ENCODE measurements at places on chromosomes 3 and 15.

GRCh38 chr3:152942366-152942765 is 107.4 kb downstream of the P2RY1 start:
- DNase-seq, result peak; percentile 14

GRCh38 chr3:155423526-155424322 is 130.2 kb upstream of the STRIT1 start:
- no peak for DNase-seq

DNA sequence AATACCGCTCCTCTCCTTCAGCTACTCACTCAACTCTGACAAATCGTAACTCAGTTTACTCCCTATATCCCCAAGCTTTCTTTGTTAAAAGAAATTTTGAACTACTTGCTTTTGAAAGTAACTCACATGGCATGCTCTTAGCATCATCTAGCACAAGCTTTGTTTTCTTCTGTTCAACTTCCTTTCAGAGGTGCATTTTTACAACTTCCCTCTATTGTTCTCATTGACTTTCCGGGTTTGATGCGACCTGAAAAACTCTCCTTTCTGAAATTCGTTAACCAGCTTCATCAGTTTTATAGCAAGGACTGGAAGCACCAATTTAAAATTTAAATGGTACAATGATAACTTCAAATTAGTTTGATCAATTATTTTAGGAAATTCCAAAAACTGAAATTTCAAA is 629.5 kb upstream of the TGFBR2 start:
- DNase-seq, result no peak

- DNase-seq, result no peak
Observed at GRCh38 chr3:188807006-188807405, 364.8 kb upstream of the TPRG1 start.

- no peak for DNase-seq
Observed at GRCh38 chr3:100740207-100740606, 30.9 kb downstream of the TFG start.

DNA sequence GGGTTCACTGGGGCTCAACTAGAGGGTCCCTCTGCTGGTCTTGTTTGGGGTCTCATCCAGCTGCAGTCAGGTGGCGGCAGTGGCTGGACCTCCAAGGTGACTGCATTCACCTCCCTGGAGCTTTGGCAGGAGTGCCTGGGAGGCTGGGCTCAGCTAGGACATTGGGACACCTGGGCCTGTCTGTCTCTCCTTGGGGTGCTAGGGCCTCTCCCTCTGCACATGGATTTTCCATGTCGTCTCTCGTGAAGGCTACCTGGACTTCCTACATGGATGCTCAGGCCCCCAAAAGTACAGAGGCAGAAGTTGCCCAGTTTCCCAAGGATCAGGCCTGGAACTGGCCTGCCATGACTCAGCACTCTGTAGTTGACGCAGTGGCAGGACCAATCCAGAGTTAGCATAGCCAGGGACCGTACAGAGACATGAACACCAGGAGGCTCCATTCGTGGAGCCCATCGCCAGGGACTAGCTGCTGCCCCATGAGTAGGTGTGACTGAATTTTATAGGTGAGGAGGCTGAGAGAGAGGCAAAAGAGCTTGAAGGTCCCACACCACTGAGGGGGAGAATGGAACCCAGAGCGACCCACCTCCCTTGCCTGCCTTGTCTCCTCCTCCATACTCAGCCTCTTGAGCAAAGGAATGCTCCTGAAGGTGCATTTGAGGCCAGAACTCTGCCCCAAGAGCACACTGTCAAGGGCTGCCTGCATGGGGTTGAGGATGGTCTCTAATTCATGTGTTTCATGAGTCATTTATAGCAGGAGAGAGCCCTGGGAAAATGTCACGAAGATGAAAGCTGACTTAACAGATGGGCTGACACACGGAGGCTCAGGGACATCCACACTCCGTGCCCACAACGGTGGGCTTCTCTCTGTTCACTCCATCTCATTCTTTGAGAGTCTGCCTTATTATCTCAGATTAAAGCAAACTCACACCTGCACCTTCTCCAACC is 13.0 kb upstream of the ALDH1A3 start:
- DNase-seq, result no peak

- DNase-seq, result no peak
Observed at GRCh38 chr15:101489237-101489598, 289 bp downstream of the PCSK6 start.

DNA sequence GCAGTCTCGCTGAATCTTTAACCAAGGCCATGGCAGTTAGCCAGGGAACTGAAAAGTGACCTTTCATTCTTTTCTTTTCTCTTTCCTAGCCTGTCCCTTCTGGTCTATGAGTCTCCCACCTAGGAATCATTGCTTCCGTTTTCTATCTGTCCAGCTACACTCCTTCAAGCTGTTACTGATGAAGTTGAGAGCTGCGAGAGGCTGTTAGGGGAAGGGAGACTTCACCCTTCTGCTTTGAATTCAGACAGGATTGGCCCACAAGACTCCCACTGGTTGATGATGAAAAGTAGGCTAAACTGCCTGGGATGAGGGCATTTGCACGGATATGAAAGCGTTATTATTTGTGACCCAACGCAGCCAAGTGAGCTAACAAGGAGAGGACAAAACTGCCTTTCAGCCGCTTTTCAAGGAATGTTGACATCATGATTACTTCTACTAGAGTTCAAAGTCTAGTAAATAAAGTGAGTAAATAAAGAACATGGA is 30.2 kb downstream of the EIF4E3 start:
- no peak for DNase-seq

DNA sequence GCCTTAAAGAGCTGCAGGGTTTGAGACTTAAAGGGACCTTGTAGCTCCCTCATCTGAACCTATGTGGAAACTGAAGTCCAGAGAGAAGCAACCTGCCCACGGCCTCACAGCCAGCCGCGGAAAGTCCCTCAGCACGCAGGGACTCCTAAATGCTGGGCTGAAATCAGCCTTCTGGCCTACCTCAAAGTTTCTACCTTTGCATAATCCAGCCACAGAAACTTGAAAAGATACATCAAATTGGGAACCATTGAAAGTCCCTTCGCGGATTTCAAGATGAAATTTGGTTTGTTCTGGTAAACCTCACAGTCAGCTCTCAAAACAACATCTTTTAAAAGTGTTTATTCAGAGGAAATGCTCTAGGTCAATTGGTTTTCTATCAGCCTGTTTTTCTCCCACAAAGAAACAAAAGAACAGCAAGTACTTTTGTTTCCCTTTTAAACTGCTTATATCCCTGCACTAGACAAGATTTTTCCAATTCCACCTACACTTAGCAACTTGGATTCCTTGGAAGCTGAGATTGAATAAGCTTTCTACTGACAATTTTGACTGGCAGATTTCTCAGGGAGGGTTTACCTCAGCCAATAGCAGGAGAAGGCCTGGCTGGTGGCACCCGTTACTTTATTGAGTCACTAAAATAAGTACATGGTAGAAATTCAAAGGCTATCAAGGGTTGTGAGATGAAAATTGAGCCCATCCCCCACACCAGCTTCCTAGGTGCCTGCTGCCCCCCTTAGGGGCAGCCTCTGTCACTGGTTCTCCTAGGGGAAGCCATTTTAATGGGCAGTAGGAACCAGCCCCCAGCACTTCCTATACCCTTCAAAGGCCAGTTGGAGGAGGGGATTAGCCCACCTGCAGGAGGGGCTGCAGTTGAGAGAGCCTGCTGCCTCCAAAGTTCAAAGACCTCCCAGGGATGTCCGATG is 171.2 kb downstream of the ADAMTS17 start:
- DNase-seq, result no peak

- no peak for DNase-seq
Observed at GRCh38 chr15:37599156-37599555, 335.3 kb upstream of the TMCO5A start.

- no peak for DNase-seq
Observed at GRCh38 chr3:77328690-77329089, 288.8 kb downstream of the ROBO2 start.

GRCh38 chr15:75112848-75113492 is 88.7 kb upstream of the C15orf39 start:
- no peak for DNase-seq

- no peak for DNase-seq
Observed at GRCh38 chr15:41870689-41871081, 23.2 kb downstream of the SPTBN5 start.

GRCh38 chr3:108171106-108171505 is 51.1 kb downstream of the IFT57 start:
- no peak for DNase-seq

- no peak for DNase-seq
Observed at GRCh38 chr3:113222451-113223086, 11.2 kb downstream of the BOC start.

DNA sequence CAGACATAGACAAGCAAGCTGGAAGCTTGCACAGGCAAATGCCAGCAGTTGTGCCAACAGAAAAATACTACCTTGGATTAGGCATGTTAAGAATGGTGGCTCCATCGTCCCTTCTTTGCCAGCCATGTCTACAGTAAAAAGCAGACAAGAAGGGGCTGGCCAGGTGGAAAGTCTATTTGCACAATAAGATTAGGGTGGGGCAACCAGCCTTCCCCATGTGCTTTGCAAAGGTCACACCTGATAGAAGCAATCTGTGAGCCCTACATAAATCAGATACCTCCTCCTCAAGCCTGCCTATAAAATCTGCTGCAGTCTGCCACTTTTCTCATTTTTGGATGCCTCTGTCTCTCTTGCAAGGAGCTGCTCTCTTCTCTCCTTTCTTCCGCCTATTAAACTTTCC is 555.9 kb downstream of the RSL24D1 start:
- DNase-seq, result no peak

GRCh38 chr3:123409443-123410148 is 39.3 kb downstream of the ADCY5 start:
- no peak for DNase-seq

GRCh38 chr3:196111939-196112386 is 30.1 kb upstream of the TFRC start:
- no peak for DNase-seq

GRCh38 chr3:138344754-138345153 is 3.6 kb upstream of the MRAS start:
- DNase-seq, result no peak

GRCh38 chr15:90227816-90228772 is 5.6 kb downstream of the CIB1 start:
- DNase-seq, result no peak

DNA sequence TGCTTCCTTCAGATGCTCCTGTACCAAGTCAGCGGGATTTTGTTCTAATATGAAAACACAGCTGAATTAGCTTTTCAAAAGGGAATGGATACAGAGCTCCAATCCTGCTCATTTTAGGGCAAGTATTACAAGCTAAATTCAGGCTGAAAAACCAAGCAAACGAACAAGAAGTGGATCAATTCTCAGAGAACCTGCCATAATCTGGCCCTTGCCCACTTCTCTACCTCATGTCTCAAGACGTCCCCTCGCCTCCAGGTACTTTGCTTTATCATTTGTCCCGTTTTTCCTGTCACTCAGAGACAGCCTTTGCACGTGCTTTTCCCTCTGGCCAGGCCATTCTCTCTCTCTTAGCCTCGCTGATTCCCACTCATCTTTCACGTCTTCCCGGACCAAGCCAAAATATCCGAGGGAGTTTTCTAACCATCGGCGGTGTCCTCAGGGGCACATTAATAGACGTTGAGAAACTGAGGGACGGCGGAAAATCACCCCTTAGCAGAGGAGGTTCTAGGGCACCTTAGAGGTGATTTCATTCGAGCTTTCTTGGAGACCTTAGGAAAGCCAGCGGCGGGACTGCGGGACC is 654 bp downstream of the SUSD5 start:
- DNase-seq, result no peak

GRCh38 chr15:58139989-58140522 is 1.9 kb downstream of the AQP9 start:
- DNase-seq, result no peak

DNA sequence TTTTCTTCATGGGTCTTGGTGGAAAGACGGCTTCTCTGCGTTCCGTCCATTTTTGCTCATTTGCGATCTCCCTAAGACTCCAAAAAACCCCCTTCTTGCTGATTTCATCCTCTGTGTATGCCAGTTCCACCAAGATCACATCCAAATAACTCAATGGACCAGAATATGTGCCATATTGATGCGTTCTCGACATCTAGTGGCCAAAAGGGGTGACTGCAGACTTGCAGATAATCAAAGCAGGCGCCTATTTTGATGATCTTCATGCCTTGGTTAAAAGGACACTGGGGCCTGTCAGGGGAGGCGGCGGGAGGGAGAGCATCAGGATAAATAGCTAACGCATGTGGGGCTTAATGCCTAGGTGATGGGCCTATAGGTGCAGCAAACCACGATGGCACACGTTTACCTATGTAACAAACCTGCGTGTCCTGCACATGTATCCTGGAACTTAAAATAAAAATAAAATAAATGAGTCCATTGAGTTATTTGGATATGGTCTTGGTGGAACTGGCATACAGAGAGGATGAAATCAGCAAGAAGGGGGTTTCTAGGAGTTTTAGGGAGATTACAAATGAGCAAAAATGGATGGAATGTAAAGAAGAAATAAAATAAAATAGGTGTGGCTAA is 104.2 kb upstream of the RAD18 start:
- DNase-seq, result peak; percentile 79

- no peak for DNase-seq
Observed at GRCh38 chr3:3281024-3281423, 101.5 kb upstream of the CRBN start.

GRCh38 chr3:10937141-10937825 is 55.3 kb upstream of the SLC6A1 start:
- DNase-seq, result no peak

GRCh38 chr3:385151-385550 is 188.6 kb downstream of the CHL1 start:
- DNase-seq, result no peak

DNA sequence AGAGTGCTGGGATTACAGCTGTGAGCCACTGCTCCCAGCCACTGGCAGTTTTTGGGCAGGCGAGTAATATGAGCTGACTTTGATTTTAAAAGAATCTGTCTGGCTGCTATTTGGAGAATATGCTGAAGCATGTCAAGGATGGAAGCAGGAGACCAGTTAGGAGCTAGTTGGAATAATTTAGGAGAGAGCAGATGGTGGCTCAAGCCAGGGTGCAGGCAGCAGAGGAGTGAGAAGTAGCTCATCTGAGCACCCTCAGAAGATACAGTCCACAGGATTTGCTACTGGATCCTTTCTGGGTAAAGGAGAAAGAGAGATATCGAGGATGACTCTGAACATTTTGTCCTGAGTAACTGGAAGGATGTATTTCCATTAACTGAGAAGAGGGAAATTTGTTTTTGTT is 30.4 kb upstream of the BDH1 start:
- no peak for DNase-seq

DNA sequence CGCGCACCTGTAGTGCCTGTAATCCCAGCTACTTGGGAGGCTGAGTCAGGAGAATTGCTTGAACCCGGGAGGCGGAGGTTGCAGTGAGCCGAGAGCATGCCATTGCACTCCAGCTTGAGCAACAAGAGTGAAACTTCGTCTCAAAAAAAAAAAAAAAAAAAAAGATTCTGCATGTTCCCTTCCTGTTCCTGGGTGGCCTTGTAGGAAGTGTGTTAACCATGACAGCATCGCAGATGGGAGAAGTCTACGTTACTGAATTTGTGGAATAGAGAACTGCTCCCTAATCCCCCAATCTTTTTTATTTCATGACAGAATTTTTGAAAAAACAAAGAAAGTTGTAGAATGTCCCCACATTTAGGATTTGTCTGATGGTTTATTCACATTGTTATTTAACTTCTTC is 45.4 kb downstream of the FOXL2 start:
- no peak for DNase-seq
